Smooth muscle cell of trachea (primary cell): ENCODE measurements at places on chromosomes 2 and 18. TPM values are rescaled to one million over a fixed set of nuclear protein-coding genes. Genes with fewer than 3 reads are reported as not detected.

Gene IL1F10
- not detected in 2 replicates for total RNA-seq

Gene UPP2
- under 0.01 TPM in 1 of 2 replicates, not detected in the other for total RNA-seq

Gene ARMC9
- 81.9 and 105 TPM in 2 replicates for total RNA-seq

Gene LIPT1
- 4.6 and 4.8 TPM in 2 replicates for total RNA-seq

Gene PNO1
- total RNA-seq = 8.7 and 10.9 TPM in 2 replicates
